ENCODE measurements at places on chromosomes 11 and 22.

DNA sequence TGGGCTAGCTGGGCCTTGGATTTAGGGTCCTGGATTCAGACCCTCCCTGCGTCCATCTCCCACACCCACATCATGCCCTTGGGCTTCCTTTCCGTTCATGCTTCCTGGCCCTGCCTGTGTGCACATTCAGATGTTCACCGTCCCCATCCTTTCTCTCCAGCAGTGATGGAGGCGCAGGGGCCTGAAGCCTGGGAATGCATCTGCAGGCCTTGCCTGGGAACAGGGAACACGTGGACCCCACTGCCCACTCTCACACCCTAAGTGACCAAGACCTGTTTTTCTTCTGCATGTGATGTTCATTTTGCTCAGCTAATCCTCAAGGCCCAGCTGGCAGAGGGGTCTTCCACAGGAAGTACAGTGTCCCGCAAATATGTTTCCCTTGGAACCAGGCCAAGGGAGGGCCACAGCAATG lies 91.6 kb upstream of the PARVA start:
- DNase-seq = no peak

- DNase-seq = no peak
These were observed 374.3 kb upstream of the MPPED2 start for GRCh38 chr11:30960387-30960992.

DNA sequence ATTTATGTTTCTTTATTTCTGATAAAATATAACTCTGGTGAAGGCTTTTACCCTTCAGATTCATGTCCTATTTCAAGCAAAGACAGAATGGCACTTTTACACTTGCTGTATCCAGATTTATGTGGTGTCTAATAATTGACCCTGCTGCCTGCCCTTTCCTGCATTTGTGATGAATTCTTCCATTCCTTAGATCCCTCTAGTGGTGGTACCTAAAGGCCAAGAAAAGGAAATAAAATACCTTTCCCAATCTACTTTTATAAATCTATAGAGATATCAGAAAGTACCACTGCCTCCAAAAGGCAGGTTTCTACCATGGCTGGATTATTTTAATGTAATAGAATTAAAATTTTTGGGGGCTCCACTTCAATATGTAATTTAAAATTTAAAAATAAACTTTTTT lies 34.2 kb downstream of the CCDC81 start:
- no peak for DNase-seq

GRCh38 chr11:102494216-102494615 lies 36.3 kb downstream of the MMP7 start:
- no peak for DNase-seq

GRCh38 chr11:1780700-1781592 lies 17.2 kb upstream of the CTSD start:
- no peak for DNase-seq

GRCh38 chr11:25988178-25988577 lies 343.8 kb upstream of the ANO3 start:
- no peak for DNase-seq

DNA sequence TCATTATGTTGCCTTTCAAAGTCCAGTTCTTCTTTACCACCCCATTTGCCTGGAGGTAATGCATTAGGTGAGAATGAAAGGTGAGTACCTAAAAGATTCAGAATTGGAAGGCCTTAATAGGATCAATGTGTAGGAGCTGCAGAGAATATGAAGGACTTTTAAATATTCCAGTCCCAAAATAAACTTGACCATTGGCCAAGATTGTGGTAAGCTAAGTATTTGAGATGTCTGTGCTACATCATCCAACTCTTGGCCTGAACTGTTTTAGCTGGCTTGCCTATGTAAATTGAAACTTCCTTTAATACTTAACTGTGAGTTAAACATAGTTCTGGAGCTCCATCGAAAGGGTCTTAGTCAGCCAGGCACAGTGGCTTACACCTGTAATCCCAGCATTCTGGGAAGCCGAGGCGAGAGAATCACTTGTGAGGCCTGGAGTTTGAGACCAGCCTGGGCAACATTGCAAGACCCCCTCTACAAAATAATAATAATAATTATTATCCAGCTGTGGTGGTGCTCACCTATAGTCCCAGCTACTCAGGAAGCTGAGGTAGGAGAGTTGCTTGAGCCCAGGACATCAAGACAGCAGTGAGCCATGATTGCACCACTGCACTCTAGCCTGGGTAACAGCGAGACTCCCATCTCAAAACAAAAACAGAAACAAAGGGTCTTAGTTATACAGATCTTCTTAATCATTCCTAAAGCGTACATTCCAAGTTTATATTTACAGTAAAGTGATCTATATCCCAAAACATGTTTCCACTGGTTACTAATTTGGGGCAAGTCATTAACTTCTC lies 29.8 kb downstream of the MTMR3 start:
- DNase-seq = no peak

GRCh38 chr11:95255251-95256145 lies 24.5 kb upstream of the SESN3 start:
- no peak for DNase-seq

GRCh38 chr11:75421902-75422247 lies 11.1 kb downstream of the KLHL35 start:
- DNase-seq = no peak
